ENCODE measurements at places on chromosomes 5 and 9. TPM values are rescaled to one million over a fixed set of nuclear protein-coding genes. Genes with fewer than 3 reads are reported as not detected.

RETREG1 gene
- 6.6 TPM for total RNA-seq

ARL14EPL gene
- 0.89 TPM for total RNA-seq

RLN1 gene
- total RNA-seq: not detected

UNC13B gene
- total RNA-seq: 20.7 TPM

PELO gene
- 39.1 TPM for total RNA-seq

SPATA31C1 gene
- total RNA-seq: not detected

MYMK gene
- total RNA-seq: not detected

FOXE1 gene
- not detected for total RNA-seq

CD180 gene
- total RNA-seq: not detected

ZDHHC11B gene
- 0.50 TPM for total RNA-seq

CPEB4 gene
- 36.0 TPM for total RNA-seq

RANBP17 gene
- 12.3 TPM for total RNA-seq

EGFLAM gene
- total RNA-seq: 0.75 TPM

PCDHGA8 gene
- 1.1 TPM for total RNA-seq

KCNV2 gene
- total RNA-seq: not detected

IRX1 gene
- not detected for total RNA-seq

PCDHA2 gene
- total RNA-seq: under 0.01 TPM

RNF20 gene
- 36.4 TPM for total RNA-seq

IL3 gene
- total RNA-seq: not detected

PLCXD3 gene
- total RNA-seq: 5.5 TPM

PTPN3 gene
- 0.12 TPM for total RNA-seq

EXOSC2 gene
- total RNA-seq: 77.2 TPM

SH3GL2 gene
- total RNA-seq: 0.50 TPM

SPATA31E1 gene
- under 0.01 TPM for total RNA-seq

PCDHGB5 gene
- 16.2 TPM for total RNA-seq

FLT4 gene
- total RNA-seq: 0.11 TPM

PCDHGC3 gene
- 39.6 TPM for total RNA-seq

SOX30 gene
- not detected for total RNA-seq

RGS7BP gene
- total RNA-seq: not detected

GFI1B gene
- total RNA-seq: not detected

IFNA21 gene
- not detected for total RNA-seq

CDX1 gene
- 0.12 TPM for total RNA-seq

GAS1 gene
- total RNA-seq: 40.2 TPM

GDNF gene
- total RNA-seq: 0.25 TPM

CCNJL gene
- 0.12 TPM for total RNA-seq

PCDHB13 gene
- total RNA-seq: 0.12 TPM

DOCK8 gene
- total RNA-seq: 0.89 TPM

TIGD6 gene
- 6.3 TPM for total RNA-seq
